Activated CD4-positive, CD25-positive, alpha-beta regulatory T cell treated with anti-CD3 and anti-CD28 coated beads, Interleukin-2, amount 50 U/mL, for 16 hours (primary cell): ENCODE measurements at places on chromosomes 2 and 18.

- DNase-seq = no peak
Measured at GRCh38 chr18:51082571-51083267, 52.7 kb downstream of the SMAD4 start.

DNA sequence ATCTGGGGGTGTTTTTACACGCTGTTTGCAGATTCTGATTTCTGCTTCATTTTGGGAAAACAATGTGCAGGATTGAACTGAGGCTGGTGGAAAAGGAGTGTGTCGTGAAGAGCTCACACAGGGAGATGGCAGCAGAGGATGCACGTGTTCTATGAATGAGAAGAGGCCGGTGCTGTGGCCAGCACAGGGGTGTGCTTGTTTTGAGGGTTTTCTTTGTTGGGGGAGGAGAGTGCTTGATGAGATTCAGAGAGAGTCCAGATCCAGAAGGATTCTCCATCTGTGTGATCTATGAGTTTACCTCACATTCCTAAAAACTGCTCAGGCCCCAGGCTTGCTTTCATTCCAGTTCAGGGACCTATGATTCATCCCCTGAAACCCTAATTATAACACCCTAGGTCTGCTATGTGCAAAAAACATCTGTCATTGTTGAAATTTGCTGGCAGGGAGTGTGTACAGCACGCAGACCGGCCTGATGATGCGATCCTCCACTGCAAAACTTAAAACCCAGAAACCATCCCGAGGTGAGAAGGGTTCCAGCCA, 12.1 kb downstream of the TGFA start:
- no peak for DNase-seq

DNA sequence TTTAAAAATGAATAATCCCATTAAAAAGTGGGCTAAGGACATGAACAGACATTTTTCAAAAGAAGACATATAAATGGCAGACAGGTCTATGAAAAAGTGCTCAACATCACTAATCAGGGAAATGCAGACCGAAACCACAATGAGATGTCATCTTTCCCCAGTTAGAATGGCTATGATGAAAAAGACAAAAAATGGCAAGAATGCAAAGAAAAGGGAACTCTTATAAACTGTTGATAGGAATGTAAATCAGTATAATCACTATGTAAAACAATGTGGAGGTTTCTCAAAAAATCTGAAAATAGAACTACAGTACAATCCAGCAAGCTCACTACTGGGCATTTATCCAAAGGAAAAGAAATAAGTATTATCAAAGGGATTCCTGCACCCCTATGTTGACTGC, 169.2 kb downstream of the METTL4 start:
- no peak for DNase-seq

DNA sequence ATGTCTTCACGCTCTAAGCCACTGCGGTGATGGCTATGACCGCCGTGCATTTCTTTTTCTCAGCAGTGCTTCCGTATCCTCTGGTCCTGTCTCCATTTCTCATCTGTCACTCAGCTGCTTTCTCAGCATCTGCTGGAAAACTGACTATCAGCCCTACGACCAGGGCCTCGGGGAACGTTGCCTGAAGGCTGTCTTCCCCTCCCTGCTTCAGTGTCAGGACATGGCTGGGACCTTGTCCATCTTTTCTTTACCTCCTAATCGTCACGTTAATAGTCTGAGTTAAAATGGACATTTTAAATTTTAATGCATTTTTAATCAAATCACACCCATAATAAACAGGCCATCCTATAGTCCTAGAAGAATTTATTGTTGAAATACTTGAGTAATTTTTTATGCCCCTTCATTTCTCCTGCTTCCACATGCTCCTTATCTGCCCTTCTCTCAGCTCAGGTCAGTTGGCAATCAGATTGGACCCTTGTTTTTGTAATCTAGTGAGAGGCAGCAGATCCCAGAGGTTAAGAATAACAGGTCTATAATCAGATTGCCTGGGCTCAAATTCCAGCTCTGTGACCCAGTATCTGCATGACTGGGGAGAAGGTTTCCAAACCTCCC, 250.2 kb upstream of the SIX3 start:
- DNase-seq = no peak

- no peak for DNase-seq
Measured at GRCh38 chr2:225037415-225038230, 4.6 kb downstream of the DOCK10 start.

DNA sequence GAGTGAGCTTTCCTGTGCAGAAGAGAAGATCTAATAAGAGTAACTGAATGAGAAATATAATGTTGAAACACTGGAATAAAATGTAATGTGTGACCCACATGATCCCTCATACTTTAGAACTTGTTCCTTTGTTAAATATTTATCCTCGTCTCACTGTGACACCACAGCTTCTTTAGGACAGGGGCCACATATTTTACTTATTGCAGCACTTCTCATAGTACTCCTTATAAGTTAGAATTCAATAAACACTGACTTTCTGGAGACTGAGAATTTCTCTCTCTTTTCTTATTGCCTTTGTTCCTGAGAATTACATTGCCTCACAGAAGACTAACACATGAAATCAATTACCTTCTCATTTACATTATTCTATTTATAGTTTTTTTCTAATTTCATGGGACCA, 1234.6 kb upstream of the CHAC2 start:
- DNase-seq = no peak

- no peak for DNase-seq
Measured at GRCh38 chr18:56635007-56635406, 3.4 kb downstream of the TXNL1 start.

DNA sequence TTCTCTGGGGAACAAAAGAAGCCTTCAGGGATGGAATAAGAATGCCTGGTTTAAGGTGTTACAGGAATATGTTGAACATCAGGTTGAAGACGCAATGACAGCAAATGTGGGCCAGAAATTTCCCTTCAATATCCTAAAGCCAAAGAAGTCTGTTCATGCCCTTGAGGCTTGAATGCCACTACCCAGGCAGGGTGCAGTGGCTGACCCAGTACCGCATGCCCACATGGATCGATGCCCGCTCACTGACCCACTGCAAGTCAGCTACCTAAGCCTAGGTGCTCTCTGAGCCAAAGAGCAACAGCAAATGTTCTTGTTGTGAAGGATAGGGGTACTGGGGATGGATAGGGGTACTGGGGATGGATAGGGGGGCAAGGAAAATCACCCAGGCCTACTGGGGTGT, 58.2 kb downstream of the GNAL start:
- no peak for DNase-seq

- no peak for DNase-seq
Measured at GRCh38 chr2:64748561-64748960, 94.8 kb upstream of the SERTAD2 start.

- DNase-seq = no peak
Measured at GRCh38 chr2:189467160-189467559, 25.9 kb downstream of the WDR75 start.

- DNase-seq = no peak
Measured at GRCh38 chr2:19033240-19033639, 325.2 kb downstream of the OSR1 start.

DNA sequence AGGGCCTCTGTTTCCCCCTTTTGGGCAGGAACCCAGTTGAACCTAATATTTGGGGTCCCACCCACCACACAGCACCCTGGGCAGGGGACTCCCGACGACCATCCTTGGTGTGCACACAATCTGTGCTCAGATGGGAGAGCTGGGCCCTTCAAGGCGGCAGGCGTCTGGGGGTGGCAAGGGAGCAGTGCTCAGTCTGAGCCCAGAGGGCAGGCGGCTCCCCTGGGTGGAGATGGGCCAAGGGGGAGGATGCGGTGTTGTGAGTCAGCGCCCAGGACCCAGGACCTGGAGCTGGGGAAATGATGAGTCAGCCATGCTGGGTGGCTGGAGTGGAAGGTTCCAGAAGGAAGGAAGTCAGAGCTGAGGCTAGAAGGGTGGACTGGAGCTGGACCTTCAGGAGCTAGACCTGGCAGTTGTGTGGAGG, 3.8 kb downstream of the PROM2 start:
- no peak for DNase-seq

DNA sequence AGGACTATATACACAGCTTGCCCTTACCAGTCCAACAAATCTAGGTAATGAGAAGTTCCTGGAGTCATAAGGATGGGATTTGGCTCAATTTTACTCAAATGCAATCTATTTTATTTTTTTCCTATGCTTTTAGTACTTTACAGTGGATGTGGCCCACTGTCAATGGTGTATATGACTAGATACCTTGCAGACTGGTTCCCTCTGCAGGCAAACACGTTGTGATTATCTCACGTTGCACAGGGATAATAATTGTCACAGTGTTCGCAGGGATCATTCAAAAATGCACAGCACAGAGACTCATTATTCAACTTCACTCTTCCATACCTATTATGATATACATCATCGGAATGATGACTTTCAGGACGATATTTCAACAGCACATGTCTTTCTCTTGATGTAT, 359.7 kb downstream of the MBD2 start:
- DNase-seq = no peak

DNA sequence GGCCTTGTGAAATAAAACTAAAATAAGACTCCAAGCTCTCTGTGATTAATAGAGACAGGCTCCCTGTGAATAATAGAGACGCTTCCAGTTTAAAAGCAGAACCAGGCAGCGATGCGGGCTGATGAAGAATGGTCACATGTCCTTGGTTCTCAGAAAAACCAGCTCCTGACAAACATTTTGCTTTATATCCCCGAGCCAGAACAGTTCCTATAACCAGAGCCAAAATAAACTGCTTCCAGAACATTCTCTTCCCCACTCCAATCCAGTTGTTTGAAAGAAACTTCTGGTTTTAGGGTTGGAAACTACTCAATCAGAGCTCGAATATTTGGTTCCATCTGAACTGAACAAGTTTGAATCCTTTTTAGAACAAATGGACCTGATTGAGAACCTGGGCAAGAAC, 213.7 kb downstream of the TSN start:
- no peak for DNase-seq

DNA sequence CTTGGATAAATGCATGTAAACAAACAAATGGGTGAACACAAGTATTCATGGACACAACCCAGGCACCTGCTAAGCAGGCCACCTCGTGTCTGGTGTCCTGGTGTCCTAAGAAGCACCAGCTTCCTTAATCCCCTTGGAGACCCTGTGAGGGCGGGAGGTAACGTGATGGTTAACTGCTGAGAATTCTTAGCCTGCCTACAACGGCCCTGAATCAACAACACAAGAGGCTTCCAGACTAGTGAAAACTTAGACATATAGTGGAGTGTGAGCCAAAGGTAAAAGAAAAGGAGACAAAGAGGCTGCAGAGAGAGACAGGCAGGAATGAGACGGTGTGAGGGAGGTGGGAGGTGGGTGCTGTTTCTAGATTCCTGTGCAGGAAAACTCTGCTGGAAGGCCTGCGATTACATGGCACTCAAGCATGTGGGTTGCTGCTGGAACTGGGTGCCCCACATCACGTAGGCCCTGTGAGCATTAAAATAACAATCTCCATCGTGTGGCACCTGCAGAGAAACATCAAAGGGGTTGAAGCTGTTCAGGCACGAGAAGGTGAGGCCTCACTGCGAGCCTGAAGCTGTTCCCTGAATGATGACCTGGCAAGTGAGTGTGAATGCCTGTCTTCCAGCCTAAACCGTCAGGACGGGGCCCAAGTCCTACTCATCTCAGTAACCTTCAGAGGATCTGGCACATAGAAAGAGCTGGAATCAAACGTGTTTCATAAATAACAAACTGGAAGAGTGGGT, 64.2 kb downstream of the RPL37A start:
- DNase-seq = no peak

GRCh38 chr2:96146881-96147592, 1.8 kb upstream of the DUSP2 start:
- DNase-seq = no peak

DNA sequence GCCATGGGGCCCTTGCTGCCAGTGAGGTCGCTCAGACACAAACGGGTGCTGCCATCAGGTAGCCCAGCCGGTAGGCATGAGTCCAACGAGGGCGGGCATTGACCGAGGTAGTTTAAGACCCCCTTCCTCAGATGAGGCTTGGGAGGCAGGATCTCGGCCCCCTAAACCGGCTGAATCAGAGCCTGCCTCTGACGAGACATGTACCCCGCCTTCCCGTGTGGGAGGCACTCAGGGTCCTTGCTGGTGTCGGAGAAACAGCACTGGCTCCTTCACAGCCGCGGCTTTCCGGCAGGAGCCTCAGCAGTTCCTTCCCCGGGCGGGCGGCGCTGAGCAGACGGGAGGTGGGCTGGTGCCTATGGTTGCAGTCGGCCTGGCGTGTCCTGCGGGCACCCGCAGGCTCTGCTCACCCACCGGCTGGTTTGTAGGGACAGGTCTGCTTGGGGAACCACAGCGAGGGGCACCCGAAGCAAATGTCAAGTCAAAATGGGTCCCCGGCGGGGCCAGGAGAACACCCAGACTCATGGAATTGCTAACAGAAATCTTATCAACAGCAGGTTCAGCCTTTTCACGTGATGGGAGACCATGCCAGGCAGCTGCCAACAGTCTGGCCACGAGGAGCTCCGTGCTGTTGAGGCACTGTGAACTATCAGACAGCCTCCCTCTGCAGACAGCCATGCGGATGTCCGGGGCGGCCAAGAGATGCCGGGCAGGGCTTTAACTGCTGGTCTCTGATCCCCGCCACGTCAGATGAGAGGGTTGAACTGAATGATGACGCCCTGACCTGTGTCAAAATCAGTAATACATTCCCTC, 2.8 kb downstream of the KCNG2 start:
- no peak for DNase-seq

- no peak for DNase-seq
Measured at GRCh38 chr2:79596403-79596802, 83.6 kb downstream of the CTNNA2 start.

- DNase-seq = no peak
Measured at GRCh38 chr2:147463881-147464520, 380.8 kb upstream of the ACVR2A start.

GRCh38 chr2:96247009-96247408, 18.8 kb downstream of the TMEM127 start:
- DNase-seq = no peak
